ENCODE measurements at places on chromosomes 16 and 17.

DNA sequence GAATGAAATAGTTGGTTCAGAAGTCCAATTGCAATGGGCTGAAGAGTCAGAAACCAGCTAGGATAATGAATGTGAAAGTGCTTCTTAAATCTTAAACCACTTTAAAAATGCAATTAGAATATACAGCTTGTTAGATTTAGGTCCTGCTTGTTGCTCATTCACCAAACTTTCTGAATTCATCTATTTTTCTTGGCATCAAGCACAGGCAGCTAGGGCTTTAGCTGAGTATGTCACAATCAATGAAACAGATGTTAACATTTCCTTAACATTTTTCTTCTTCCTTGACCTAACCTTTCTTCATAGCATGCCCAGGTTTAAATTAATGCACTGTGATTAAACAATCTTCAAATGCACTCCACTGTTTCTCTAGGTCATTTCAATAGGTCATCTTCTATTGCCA lies 14.4 kb downstream of the KIF2B start:
- no peak for DNase-seq

DNA sequence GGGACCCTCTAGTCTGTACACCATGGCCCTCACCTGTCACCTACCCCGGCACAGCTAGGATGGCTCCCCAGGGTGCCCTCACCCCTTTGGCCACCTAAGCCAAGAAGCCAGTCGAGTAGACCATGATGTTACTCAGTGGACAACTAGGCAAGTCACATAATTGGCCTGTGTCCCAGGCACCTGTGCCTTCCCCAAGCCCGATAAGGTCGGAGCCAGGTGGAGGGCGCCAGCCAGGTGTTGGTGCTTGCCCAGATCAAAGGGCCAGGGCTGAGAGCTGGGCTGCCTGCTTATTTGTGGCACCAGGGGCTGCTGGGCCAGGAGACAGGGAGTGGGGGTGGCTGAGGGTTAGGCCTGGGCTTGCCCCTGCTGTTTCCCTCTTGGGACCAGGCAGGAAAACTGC lies 16.8 kb downstream of the SPNS2 start:
- no peak for DNase-seq

- DNase-seq, result no peak
Measured at GRCh38 chr16:69077251-69077650, 28.2 kb upstream of the HAS3 start.

DNA sequence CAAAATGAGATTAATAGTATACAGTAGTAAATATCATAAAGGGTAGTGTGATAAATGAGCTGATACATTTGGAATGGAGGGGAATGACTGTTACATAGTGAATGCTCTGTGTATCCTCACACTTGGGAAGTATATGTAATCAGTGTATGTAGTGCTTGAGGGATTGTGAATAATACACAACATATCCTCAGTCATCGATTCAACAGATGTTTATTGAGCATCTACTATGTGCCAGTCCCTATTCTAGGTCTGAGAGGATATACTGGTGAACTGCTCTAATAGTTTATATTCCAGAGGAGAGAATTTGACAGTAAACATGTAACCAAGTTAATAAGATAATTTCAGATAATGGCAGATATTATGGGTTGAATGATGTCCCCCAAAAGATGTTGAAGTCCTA lies 3.4 kb upstream of the BECN1 start:
- no peak for DNase-seq

DNA sequence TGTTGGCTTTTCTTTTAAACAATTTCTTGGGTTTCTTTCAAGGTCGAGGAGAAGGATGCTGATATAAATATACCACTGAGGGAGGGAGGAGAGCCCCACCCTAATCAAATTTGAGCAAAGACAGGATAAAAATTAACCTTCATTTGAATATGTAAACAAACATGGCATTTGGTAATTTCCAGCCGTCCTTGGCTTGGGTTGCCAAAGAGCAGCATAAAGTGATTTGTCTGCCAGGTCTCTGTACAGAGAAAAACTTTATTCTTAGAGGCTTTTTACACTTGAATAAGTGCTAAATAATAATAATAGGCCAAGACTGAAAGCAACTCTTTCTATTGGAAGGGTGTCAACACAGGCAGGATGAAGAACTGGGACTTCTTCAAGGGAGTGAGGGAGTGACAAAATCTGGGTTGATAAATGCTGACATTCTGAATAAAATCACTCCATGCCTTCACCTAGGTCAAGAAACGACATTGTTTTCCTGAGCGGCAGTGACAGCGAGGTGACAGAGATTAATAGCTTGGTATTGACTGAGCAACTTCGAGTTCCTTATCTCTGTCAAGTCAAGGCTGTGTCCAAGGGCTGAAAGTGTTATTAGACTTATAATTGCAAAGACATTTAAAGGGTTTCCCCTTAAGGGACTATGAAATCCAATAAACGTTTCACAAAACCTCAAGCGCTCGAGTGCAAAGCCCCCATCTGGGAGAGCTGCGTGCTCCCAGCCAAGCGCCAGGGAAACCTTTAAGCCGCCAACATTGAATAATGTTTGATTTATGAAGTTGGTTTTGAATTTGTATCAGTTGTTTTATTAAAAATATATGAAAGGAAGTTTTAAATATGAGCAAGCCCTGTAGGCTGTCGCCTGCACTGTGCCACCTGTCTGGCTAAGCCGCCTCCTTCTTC lies 269.5 kb upstream of the N4BP1 start:
- no peak for DNase-seq

GRCh38 chr16:24152826-24153225 lies 103.3 kb upstream of the CACNG3 start:
- no peak for DNase-seq

Data from nucleus accumbens (tissue), 56 donors.